Activated T-cell treated with anti-CD3 and anti-CD28 coated beads for 24 hours (primary cell): ENCODE measurements at places on chromosomes 11 and 22.

GRCh38 chr22:22787786-22788459 lies 99.7 kb upstream of the IGLL5 start:
- peak; percentile 54 for DNase-seq

GRCh38 chr11:96200243-96200642 lies 142.8 kb downstream of the MAML2 start:
- DNase-seq: no peak

- DNase-seq: peak; percentile 46
Observed at GRCh38 chr22:22156716-22157347, 87.8 kb upstream of the VPREB1 start.

GRCh38 chr11:106872246-106872645 lies 146.0 kb downstream of the GUCY1A2 start:
- no peak for DNase-seq

- no peak for DNase-seq
Observed at GRCh38 chr11:83033371-83033770, 38.3 kb downstream of the RAB30 start.

DNA sequence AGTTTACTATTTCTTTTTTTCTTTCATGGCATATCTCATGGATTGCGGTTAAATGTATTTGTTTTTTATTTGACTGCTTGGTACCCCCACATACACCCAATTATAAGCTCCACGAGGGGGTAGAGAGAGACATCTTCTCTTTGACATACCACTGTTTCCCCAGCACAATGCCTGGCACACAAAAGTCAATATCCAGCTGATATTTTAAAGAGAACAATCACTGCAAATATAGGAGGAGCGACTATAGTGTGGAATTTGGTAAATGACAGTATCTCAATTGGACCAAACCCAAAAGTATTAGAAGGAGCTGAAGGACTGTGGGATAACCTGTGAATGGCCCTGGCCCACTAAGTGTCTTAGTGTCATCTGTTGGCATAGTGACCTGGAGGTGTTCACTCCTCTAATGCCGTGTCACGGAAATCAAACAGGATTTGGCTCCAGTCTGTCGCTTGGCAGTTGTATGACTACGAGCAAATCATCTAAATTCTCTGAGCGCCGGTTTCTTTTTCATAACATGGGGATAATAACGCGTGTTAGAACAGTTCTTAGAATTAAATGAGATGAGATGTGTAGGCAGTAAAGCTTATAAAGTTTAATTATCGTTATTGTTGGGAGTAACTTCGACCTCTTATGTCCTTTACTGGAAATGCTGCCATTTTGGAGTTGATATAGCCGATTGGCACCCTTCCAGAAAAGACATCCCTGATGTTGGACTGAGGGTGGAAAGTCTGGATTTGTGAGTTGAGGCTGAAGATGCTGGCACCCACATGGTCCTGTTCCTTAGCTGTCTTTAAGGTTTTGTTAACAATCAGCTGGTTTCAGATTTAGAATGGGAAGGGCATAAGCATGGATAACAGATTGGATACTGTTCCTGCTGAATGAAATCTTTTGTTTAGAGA lies 144.5 kb downstream of the DBX1 start:
- DNase-seq: no peak

GRCh38 chr11:131064373-131064991 lies 148.2 kb upstream of the SNX19 start:
- peak; percentile 5 for DNase-seq

DNA sequence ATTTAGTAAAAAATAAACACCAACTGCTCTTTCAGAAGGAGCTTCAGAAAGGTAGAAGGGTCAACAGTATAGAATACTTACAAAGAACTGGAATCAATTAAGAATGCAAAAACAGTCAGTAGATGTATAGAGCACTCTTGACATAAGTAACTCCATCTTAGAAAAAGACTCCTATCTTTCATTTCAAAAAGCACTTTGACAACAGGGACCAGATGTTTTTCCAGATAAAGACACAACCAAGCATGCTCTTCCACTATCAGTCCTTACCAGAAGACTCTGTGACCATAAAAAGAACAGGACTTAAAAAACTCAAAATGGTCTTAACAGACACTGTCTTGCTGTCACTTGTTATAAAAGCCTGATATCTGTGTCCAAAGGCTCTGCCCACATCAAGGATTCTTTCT lies 5.2 kb downstream of the SLC25A17 start:
- DNase-seq: no peak

DNA sequence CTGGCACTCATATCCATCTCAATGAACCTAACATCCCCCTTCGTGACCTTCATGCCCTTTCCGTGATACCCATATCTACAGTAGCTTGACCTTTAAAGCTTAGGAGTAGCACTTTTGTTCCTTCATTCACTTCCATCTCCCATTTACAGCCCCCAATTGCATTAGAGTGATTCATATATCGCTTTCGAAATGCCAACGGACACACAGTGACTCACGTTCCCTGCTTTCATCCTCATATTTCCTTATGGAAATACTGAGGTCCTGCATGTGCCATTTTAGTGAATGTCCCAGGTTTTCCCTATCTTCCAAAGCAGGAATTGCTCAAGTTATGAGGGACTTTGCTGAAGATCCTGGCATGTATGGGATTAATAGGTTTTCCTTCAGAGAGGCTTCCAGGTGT lies 44.3 kb upstream of the CEP126 start:
- no peak for DNase-seq

GRCh38 chr11:104033561-104033960 lies 2.9 kb upstream of the DDI1 start:
- no peak for DNase-seq

GRCh38 chr11:83255366-83255765 lies 30.8 kb downstream of the CCDC90B start:
- DNase-seq: no peak

DNA sequence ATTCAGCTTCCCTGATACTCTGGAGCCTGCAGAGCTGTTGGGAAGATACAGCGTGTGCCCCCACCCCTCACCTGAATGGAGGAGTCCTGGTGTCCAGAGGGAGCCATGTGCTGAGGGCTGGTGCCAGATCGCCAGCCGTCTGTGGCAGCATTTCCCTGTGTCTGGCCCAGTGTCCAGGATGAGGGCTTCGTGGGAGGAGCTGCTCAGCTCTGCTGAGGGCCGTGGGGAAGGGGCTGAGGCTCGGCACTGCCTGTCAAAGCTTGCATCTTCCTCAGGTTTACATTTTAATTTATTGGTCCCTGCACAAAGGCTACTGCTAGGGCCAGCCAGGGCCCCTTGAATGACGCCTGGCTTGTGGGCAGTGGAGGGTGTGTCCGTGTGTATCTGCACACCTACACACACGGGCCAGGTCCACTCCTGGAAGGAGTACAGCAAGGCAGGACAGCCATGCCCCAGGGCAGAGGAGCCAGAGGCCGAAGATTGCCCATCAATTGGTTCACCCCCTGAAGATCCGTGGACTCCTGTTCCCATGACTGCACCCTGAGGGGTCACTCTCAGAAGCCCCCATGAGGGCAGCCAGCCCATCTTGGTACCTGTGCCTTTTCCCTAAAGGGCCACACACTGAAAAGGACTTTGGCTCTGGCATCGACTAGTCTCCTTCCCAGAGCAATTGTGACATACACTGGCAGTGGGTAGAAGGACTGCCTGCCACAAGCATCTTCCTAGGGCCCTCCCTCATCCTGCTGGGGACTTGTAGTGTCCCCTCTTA lies 107.7 kb upstream of the PARVA start:
- DNase-seq: no peak

- DNase-seq: peak; percentile 82
Observed at GRCh38 chr11:9384535-9385326, at the start of gene IPO7. Gene IPO7, plus strand, starts transcription at chr11:9384652. Its CDS starts 112 bp downstream, at chr11:9384764.

DNA sequence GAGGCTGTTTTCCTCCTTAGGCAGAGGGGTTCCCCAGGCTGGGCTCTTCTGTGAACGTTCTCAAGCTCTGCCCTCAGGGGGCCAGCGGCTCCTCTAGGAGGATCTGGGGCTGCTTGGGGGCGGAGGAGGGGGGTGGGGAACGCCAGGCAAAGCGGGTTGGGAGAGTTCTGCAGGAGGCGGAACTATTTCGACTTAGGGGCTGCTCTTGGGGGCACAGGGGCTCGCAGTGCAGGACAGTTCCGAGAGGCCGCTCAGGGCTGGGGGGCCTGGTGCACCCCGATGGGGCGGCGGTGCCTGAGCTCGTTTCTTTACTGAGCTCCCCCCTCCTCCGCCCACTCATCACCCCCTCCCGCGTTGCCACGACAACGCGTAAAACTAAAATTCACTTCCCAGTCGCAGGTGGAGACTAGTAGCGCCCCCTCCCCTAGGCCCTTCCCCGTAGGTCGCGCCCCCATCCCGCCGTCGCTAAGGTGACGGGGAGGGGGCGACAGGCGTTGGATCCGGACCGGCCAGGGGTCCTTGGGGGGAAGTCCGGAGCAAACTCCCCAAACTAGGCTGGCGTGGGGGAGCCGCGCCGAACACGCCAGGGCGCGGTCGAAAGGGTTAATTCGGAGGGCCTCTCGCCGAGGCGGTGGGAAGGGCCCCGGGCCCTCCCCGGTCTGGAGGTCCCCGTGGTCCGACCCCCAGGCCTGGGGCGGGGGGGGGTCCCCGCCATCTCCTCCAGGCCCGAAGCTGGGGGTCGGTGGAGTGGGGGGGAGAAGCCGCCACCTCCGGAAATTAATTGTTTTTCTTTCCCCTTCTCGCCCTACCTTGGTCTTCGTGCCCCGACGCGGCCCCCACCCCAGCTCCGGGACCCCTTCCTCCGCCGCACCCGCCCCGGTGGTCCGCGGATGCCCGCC lies 857 bp downstream of the SHANK3 start:
- no peak for DNase-seq

DNA sequence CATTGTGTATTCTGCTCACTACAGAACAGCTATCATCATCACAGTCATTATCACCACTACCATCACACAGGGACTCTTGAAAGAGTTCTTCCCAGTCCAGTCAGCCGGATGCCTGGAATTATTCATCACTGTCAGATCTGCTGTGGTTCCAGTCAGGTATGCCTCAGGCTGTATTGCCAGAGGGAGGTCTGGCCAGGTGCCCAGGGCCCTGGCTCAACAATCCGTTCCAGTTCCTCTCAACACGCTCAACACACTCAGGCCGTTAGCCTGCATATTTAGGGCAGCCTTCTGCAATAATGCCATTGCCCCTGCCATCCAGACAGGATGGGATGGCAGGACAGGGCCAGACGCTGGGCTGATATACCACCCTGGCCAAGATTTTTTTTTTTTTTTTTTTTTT lies 28.6 kb upstream of the RASL10A start:
- no peak for DNase-seq

DNA sequence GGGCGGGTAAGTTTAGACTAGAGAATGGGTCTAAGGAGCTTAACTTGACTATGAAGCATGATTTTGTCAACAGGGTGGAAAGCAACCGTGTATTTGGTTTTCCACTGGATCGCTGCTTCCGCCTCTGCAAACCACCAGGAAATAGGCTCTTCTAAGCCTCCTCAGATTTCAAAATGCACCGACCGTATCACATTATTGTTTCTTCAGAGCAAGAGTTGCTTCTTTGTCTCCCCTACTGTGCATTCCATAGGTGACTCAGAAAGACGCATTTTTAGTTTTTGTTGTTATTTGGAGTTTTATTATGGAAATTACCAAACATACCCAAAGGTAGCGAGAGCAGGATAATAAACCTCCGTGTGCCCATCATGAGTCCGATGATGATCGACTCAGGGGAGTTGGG lies 64.3 kb upstream of the RASD2 start:
- no peak for DNase-seq

- no peak for DNase-seq
Observed at GRCh38 chr11:62128835-62129234, 5.0 kb downstream of the INCENP start.

GRCh38 chr11:106920899-106921509 lies 97.3 kb downstream of the GUCY1A2 start:
- DNase-seq: no peak

GRCh38 chr11:119378851-119379465 lies 2.5 kb downstream of the USP2 start:
- no peak for DNase-seq

- no peak for DNase-seq
Observed at GRCh38 chr22:31327806-31328543, 18.2 kb downstream of the PATZ1 start.

- DNase-seq: peak; percentile 18
Observed at GRCh38 chr22:20244691-20245576, 23.2 kb downstream of the RTN4R start.

- peak; percentile 26 for DNase-seq
Observed at GRCh38 chr11:135075740-135076139, 663.7 kb upstream of the B3GAT1 start.

GRCh38 chr11:60994541-60995080 lies 23.1 kb downstream of the CD6 start:
- DNase-seq: no peak

DNA sequence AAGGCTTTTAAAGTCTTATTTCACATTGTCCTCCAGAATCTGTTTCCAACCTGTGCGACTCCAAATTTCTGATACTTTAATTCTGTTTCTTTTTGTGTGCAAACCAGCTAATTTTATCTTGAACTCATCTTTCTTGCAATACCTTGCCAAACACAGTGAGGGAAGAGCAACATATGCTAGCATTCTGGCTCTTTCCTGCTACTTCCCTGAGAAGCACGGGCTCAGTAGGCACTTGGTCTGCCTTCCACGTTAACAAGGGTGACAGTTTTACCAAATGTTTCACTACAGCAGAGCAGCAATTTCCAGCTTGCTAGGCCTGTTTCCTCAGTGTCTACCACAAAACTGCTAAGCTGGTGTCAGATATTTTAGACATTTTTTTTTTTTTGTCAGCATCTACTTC lies 405.8 kb downstream of the NTM start:
- no peak for DNase-seq

DNA sequence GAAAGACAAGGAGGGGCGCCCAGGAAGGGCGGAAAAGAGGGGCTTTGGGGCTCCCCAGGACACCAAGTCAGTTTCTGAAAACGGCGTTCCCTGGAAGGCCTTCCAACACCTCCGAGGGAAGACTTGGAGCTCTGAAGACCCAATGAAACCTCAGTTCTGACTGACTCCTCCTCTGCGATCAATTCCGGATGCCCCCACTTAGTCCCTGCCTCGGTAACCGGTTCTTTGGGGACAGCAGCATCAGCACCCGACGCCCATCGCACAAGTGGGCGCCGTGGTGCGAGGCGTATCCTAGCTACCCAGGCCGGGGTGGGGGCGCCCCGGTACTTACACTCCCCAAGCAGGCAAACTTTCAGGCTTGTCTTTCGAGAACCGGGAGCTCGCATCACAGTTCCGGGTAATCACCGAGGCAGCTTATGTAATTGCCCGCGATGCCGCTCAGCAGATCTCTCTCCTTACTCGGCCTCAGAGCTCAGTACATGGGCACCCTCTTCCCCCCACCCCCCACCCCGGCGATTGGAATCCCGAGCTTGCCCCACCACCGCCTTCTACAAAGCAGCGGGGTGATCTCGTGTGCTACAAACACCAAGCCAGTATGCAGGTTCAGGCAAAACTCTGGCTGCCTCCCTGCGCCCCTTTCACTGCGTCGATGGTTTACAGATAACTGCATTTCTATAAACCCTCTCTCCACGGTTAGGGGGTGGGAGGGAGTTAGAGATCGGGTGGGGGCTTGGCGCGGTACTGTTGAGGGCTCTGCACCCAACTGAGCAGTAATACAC lies 2.0 kb downstream of the TENM4 start:
- no peak for DNase-seq

- DNase-seq: no peak
Observed at GRCh38 chr11:113022262-113022661, 61.0 kb downstream of the NCAM1 start.
